ENCODE measurements at places on chromosomes 16 and 17.

- DNase-seq = no peak
These were observed 65.9 kb downstream of the METRNL start for GRCh38 chr17:83145358-83145738.

GRCh38 chr16:54447576-54448440 is 161.2 kb upstream of the IRX3 start:
- peak; percentile 93 for DNase-seq

GRCh38 chr17:17722081-17722905 is 41.0 kb downstream of the RAI1 start:
- DNase-seq = peak; percentile 48

- peak; percentile 92 for DNase-seq
These were observed 18.5 kb upstream of the NAGLU start for GRCh38 chr17:42517516-42517915.

DNA sequence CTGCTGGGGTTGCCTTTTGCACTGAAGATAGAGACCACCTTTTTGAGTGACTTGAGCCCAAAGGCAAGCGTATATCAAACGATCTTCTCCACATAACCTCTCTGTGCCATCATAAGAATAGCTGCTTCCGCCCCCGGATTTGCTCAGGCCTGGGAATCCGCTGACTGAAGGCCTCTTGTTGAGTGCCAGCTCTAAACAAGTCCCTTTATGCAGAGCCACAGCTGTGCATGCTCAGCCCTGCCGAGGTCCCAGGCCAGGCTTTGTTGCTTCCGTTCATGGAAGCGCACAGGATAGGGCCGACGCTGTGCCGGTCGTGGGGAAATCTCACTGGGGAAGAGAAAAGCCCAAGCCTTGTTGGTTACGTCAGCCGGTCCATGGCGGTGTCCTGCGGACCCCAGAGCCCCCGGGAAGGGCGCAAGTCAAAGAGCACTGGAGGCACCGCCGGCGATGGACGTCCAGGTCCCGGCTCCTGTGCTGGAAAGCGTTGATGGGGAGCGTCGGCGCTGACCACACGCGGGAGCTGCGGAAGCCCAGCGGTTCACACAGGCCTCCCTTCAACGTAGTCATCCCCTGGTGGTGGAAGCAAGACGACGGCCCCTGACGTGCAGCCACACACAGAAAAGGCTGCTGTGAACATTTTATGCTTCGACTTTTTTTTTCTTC is 23.5 kb upstream of the RPL13 start:
- DNase-seq = no peak

- no peak for DNase-seq
These were observed 383.8 kb downstream of the GRIN2A start for GRCh38 chr16:9798474-9798873.

- no peak for DNase-seq
These were observed 24.2 kb downstream of the MPG start for GRCh38 chr16:102060-102855.

DNA sequence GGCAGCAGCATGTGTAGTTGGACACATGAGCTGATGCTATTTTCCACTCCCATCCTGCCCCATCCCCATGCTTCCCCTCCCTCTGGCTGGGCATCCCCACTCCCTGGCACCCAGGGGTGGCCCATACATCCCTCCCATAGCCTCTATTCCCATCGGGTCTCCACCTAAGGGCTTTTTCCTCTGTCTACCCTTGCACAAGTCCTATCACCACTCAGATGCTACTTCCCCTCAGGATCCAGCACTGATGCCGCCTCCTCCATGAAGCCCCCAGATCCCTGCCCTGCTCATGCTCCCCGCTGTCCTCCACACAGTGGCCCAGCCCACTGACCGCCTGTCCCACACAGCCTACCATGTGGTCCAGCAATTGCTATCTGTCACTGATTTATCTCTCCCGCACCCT is 15.8 kb downstream of the TRPV1 start:
- DNase-seq = no peak

GRCh38 chr17:33868899-33869298 is 386.2 kb upstream of the CCL2 start:
- no peak for DNase-seq

DNA sequence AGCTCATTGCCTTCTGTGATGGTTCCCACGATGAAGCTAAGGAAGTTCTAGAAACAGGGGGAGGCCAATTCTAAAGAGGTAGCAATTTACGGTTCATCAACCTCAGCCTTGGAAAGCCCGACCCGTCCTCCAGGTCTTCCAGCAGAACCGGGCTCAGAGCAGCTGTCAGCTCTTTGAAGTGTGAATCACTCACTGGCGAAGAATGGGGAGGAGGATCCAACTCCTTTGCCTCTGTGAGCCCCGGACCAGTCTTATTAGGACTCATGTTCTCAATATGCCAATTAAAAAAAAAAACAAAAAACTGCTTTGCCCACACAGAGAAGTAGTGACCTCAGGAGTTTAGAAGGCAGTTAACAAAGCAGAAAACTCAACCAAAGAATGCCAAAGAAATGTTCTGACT is 31.4 kb downstream of the STX8 start:
- no peak for DNase-seq

GRCh38 chr16:85460252-85461021 is 152.7 kb upstream of the GSE1 start:
- DNase-seq = no peak

GRCh38 chr16:8893426-8893825 is 11.3 kb downstream of the LITAFD start:
- DNase-seq = no peak

DNA sequence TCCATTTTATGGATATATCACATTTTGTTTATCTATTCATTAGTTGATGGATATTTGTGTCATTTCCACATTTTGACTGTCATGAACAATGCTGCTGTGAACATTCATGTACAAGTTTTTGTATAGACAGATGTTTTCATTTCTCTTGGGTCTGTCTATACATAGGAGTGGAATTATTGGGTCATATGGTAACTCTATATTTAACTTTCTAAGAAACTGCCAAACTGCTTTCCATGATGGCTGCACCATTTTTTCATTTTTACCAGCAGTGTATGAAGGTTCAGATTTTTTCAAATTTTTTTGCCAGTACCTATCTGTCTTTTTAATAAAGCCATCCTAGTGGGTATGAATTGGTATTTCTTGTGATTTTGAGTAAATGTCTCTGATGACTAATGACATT is 15.5 kb downstream of the NFAT5 start:
- DNase-seq = peak; percentile 13
